Stimulated activated CD8-positive, alpha-beta memory T cell treated with anti-CD3 and anti-CD28 coated beads, Interleukin-4, amount 100 ng/mL, for 4 hours (primary cell): ENCODE measurements at places on chromosomes 5 and 9.

GRCh38 chr5:20522905-20523482 lies 535.0 kb upstream of the CDH18 start:
- DNase-seq, result no peak

DNA sequence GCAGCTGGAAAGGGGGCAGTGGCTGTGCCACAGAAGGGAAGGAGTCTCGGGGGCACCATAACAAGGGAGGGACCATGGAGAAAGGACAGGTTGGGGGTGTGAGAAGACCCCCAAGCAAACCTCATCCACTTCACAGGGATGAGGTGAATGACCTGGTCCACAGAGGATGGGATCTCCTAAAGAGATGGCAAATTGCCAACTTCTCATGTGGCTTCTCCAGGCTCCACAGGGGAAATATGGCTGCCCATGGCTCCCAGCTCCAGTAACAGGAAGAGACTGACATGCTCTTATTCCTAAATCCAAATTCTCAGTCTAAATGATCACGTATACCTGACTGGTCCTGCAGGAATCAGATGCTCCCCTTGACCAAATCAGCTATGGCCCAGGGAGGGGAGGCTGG lies 340.4 kb downstream of the SPOCK1 start:
- DNase-seq, result no peak

DNA sequence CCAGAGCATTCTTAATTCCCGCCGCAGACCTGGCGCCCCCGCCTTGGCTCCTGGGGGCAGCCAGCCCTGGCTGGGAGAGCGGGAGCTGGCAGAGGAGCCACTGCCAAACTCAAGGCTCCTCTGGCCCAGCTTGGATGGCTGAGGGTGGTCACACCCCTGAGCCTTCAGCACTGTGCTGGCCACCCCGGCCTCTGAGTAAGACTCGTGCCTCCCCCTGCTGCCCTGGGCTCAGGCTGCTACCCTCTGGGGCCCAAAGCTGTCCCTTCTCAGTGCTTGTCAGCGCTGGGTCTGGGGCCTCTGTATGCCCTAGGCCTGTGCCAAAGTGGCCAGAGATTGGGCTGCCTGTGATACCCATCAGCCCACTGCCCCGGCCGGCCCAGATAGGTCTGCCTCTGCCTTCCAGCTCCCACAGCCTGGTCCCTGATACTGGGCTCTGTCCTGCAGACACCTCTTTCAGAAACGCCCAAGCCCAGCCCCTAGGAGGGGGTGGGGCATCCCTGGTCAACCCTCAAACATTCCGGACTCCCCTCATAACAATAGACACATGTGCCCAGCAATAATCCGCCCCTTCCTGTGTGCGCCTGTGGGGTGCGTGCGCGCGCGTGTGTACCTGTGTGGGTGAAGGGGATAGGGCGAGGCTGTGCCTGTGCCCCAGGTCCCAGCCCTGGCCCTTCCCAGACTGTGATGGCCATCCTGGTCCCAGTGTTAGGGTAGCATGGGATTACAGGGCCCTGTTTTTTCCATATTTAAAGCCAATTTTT lies 4.4 kb upstream of the PRR7 start:
- no peak for DNase-seq

DNA sequence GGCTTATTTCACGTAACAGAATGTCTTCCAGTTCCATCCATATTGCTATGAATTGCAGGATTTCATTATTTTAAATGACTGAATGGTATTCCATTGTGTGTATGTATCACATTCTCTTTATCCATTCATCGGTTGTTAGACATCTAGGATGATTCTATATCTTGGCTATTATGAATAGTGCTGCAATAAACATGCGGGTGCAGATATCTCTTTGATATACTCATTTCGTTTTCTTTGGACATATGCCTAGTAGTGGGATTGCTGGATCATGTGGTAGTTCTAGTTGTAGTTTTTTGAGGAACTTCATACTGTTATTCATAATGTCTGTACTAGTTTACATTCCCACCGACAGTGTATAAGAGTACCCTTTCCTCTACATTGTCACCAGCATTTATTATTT lies 460.5 kb downstream of the MAN2A1 start:
- DNase-seq, result no peak

DNA sequence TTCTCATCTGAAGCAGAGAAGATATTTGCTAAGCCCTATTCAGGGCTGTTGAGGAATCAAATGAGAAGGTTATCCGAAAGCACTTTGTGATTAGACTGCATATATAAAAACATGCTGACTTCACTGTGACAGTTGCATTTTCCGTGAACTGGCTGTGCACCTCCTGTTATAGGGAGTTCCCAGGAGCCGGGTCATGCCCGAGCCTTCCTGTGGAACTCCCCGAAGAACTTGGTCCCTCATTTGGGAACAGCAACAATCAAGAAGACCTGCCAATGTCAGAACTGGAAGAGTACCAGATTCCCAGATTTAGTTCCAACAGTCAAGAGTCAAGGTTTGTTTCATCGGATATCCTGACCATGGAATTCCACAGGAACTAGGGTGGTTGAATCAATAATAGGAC lies 130.4 kb upstream of the RAI14 start:
- no peak for DNase-seq

- DNase-seq, result no peak
Measured at GRCh38 chr5:67287510-67288268, 91.1 kb upstream of the CD180 start.

GRCh38 chr5:10838038-10838437 lies 77.0 kb upstream of the DAP start:
- DNase-seq, result no peak

GRCh38 chr5:62581836-62582597 lies 3.4 kb downstream of the LRRC70 start:
- DNase-seq, result no peak

DNA sequence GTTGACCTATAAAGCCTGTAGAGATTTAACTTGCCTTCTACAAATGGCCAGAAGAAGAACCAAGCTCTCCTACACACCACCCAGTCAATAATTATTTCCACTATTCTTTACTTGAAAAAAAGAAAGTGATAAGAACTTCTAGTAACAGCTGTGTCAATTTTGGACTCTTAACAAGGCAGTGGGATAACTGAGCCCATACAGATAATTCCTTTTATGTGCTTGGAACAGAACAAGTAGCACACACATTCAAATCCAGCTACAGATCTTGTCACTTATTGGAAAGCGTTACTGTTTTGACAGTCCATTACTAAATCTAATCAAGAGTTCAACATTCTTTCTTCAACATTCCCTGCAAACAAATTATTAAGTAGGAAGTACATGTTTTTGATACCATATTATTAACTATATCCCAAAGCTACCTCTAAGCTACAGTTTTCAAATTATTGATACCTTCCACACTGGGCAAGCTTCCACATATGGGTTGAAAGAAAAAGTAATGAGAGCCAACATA lies 6.3 kb downstream of the PTGER4 start:
- no peak for DNase-seq

- no peak for DNase-seq
Measured at GRCh38 chr5:172171118-172171517, 16.9 kb downstream of the STK10 start.
